ENCODE measurements at places on chromosomes 7 and 10. TPM values are rescaled to one million over a fixed set of nuclear protein-coding genes. Genes with fewer than 3 reads are reported as not detected.

The IGF2BP3 gene
- total RNA-seq = 0.70 TPM

The CPA1 gene
- total RNA-seq = not detected

The LRMDA gene
- not detected for total RNA-seq

DNA sequence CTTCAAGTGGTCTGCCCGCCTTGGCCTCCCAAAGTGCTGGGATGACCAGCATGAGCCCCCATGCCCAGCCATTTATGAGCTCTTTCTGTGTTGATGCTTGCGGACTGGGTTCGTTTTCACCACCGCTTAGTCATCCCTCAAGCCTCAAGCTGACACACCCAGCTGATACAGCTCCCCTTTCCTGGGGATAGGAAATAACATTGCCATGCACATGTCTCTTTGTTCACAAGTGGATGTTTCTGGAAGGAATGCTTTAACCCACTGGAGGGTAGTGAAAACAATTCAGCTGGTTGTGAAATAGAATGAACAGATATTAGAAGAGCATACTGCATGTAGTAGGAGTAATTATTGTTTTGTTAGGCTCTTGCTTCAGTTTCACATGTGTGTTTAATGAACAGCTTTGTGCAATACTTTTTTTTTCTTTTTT is 8.5 kb upstream of the METTL27 start:
- no peak for DNase-seq

DNA sequence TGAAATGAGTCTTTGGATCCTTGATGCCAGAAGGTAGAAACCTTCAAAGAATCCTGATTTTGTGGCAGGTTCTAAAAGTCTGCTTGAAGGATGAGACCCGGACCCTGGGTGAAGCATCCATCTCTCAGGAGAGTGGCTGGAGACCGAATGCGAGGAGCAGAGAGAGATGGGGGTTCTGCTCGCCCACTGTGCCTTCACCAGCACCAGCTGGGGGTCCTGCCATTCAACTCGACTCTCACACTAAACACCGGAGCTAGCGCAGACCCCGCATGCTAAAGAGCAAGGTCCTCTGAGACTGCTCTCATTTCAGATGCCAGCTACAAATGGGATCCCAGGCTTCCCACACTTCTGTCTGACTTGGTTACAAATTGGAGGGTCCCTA is 218.4 kb downstream of the GLRX3 start:
- no peak for DNase-seq

Data from activated naive CD8-positive, alpha-beta T cell treated with anti-CD3 and anti-CD28 coated beads for 36 hours (primary cell).